ENCODE measurements at places on chromosomes 12 and 14.

DNA sequence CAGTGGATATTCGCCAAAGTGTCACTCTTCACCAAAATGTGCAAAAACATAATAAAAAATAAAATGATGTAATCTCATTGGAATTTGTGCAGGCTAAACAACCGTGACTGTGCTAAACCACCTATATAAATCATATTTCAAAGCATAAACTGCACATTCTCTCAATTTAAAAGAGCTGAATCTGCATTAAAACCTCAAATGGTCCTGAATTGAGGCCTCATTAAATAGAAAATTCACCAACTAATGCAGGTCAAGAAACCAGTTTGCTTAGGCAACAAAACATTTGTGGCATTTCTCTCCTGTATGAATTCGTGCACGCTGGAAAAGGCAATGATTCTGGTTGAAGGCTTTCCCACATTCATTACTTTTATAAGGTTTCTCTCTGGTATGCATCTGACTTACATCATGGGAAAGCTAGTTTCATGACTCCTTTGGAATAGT lies 80.1 kb upstream of the IFNG-AS1 start:
- DNase-seq, result no peak

DNA sequence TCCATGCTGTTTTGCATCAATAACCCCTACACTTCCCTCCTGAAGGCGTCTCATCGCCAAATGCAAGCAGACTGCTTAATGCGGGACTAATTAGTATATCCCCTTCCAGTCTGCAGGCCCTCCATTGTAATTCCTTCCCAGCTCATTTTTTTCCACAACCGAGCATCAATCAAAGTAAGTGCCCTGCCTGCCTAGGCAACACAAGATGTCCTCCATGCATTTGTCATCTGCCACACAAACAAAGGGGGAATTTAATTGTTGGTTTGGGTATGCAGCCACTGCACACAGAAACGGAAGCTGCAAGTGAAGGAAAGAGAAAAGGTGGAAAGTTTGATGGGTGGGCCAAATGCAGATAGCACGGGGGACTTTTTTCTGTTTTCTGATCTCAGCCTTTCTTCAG lies 168.0 kb downstream of the EGLN3 start:
- DNase-seq, result no peak

DNA sequence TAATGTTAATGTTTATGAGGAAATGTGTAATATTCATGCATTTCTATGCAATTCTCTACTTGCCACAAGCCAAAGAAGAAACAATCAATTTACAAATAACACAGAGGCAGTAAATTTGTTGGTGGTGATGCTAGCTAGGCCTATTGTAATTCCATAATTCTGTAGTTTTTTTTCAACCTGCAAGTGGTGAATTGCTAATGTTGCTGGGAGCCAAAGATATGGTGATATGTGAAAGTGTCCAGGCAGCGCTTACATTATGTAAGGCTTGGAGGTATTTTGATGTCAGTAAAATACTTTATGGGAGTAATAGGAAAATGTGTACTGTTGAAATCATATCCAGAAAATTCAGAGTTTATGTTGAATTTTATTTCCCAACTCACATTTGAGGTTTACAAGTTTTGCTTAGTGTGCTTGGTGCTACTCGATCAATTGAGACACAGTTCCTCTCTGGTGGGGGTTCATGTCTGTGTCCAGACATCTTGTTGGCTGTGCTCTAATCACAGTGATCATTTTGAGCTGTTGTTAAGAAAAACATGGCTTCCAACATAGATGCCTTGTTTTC lies 23.2 kb downstream of the TMTC2 start:
- no peak for DNase-seq

DNA sequence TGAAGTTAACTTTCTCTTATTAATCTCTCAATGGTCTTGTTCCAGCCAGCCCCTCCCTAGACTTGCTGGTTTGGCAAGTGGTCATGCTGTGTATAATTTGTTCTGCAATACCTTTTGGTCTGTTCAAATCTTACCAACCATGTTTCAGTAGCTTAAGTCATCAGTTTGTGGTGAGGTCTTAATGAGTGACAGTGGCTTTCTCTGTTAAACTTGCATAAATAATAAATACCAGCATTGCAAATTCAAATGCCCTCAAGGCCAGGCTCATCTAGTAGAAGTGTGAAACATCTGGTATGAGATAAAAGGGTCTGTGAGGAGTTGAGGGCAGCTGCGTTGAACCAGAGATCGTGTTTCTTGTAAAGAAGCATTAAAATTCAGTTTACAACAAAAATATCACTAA lies 319.5 kb downstream of the TMEM117 start:
- no peak for DNase-seq

DNA sequence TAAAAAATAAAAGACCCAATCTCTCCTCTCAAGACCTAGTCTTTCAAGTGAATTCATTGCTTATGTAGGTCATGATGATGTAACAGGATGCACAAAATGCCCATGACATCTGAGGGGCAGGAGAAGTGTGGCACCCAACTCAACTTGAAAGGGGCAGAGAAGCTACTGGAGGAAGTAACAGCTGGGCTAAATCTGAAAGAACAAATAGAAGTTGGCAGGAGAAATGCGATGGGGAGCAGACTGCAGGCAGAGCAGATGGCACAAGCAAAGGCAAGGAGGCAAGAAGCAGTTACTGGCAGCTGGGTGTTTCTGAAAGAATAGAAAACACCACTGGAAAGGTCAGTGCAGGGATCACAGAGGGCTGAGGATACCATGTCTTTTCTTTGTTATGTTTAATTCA lies 14.6 kb downstream of the SLC38A4 start:
- no peak for DNase-seq

- DNase-seq, result no peak
Measured at GRCh38 chr14:60204843-60205774, 39.9 kb upstream of the DHRS7 start.

- no peak for DNase-seq
Measured at GRCh38 chr14:22390824-22391461, 198.1 kb downstream of the DAD1 start.

- no peak for DNase-seq
Measured at GRCh38 chr14:33081259-33081658, 142.6 kb downstream of the NPAS3 start.

- DNase-seq, result no peak
Measured at GRCh38 chr12:56336361-56337167, 2.1 kb upstream of the IL23A start.

GRCh38 chr12:1369938-1370500 lies 224.4 kb downstream of the FBXL14 start:
- no peak for DNase-seq
